ENCODE measurements at places on chromosomes 7 and 10. TPM values are rescaled to one million over a fixed set of nuclear protein-coding genes. Genes with fewer than 3 reads are reported as not detected.
A peak's percentile ranks its signal among the peaks of the same experiment; 100 is the strongest.

Gene CASTOR2
- 3.4 TPM for total RNA-seq

GRCh38 chr7:91168871-91169829 is 95.1 kb upstream of the FZD1 start:
- H3K4me3 ChIP-seq: no peak overlapping the region
- DNase-seq: no peak
- no peaks in the 10 kb centered on the region for H3K27me3 ChIP-seq
- no peak overlapping the region for H3K27ac ChIP-seq

- H3K36me3 ChIP-seq: peaks cover 59% of the 10 kb centered on the region
- no peak overlapping the region for H3K4me3 ChIP-seq
- H3K27ac ChIP-seq: no peak overlapping the region
- H3K4me1 ChIP-seq: peaks cover 10% of the 10 kb centered on the region
- no peaks in the 10 kb centered on the region for H3K27me3 ChIP-seq
Measured at GRCh38 chr7:133344275-133344674, 91.4 kb downstream of the EXOC4 start.

Gene CFAP43
- not detected for total RNA-seq

GRCh38 chr7:76424413-76425111 is at the start of gene ZP3:
TSS of gene ZP3 (plus strand) at chr7:76424950. CDS start at chr7:76424965, 15 bp downstream.
- peaks cover 2% of the 10 kb centered on the region for H3K4me1 ChIP-seq
- H3K4me3 ChIP-seq: no peak within 1 kb of the TSS
- no peak within 1 kb of the TSS for H3K27ac ChIP-seq
- H3K36me3 ChIP-seq: no peaks in the 10 kb centered on the region
- peaks cover 1% of the 10 kb centered on the region for H3K27me3 ChIP-seq

Gene GPR141
- total RNA-seq: not detected

Gene RAPGEF5
- total RNA-seq: 0.92 TPM

DNA sequence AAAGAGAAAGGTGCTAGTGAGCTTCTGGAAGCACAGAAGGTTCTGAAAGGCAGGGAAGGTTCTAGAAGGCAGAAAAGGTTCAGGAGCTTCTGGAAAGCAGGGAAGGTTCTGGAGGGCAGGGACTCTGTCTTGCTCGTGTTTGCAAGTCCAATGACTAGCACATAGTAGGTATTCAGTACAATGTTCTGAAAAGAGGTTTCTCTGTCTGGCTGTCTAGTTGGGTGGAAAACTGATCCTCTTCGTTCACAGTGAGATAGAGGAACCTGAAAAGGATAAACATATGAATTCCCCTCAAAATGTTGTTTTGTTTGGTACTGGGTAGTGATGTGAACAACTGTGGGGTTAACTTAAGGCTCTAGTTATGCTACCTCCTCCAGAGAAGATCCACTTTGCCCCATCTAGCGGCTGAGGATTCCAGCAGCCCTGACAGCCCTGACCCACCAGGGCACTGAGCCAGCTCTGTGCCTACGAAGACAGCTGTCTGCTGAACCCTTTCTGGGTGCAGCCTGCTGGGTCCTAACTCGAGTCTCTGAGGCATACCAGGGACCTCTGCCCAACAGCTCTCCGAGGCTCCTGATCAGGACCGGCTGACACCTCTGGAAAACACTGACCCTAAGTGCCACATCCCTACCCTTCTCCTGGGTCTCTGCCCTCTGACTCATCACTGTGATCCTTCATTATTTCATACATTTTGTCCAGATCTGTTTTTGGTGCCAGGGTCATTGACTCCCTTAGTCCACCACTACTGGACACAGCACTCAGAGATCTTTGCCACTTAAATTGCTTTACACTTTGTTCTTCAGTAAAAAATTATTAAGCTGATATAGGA is 15.4 kb downstream of the PTPRN2 start:
- H3K27me3 ChIP-seq: peaks cover 10% of the 10 kb centered on the region
- H3K4me3 ChIP-seq: no peak overlapping the region
- H3K4me1 ChIP-seq: no peaks in the 10 kb centered on the region
- no peaks in the 10 kb centered on the region for H3K36me3 ChIP-seq
- no peak overlapping the region for H3K27ac ChIP-seq

DNA sequence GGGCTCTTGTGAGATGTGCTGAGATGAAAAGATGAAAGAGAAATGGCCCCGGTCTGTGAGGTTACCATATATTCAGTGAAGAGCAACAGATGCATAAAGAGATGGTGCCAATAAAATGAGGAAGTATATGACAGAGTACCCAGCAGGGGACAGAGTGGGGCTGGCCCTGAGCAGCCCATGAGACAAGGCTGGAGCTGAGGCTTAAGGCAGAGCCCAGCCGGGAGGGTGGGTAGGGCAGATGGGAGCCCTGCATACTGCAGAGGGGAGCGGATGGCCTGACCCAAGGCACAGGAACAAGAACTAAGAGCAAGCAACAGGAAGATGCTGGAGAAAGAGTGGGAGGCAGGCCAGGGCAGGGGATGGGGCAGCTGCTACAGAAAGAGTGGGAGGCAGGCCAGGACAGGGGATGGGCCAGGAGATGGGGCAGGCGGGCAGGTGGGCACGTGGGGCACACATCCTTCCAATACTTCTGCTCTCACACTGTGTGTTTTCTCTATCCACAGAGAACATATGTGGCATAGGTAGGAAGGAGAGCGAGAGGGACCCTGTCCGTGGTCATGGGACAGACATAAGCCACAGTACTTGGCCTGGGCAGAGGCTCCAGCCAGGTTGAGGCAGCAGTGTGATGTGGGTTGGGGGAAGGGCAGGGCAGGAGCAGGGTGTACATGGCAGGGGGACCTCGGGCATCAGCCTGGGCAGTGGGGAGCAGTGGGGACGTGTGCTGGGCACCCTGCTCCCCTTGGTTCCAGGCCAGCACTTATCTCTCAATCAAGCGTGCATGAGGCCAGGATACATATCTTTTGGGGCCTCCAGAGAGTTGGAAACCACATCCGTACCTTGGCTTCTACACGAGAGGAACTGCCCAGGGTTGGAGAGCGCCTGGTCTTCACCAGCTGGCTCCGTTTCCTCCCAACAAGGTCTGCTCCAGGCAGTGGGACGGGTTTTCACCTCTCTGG is 91.6 kb upstream of the IKZF1 start:
- peak overlapping the region; percentile 63 for H3K27ac ChIP-seq
- peaks cover 87% of the 10 kb centered on the region for H3K4me1 ChIP-seq
- DNase-seq: peak; percentile 55
- H3K4me3 ChIP-seq: peak overlapping the region; percentile 0
- H3K36me3 ChIP-seq: peaks cover 1% of the 10 kb centered on the region

DNA sequence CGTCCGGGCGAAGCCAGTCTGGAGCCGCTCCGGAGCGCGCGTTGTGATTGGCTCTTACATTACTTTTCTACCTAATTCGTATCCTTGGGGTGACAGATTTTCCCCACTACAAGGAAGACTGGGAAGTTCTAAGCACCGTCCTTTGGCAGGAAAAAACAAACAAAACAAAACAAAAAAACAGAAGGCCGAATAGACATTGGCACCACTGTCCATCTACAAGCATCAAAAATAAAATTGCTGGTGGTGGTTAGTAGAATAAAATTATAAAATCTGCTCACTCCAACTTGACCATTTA is 651 bp upstream of the SKAP2 start:
- no peak for DNase-seq
- H3K27ac ChIP-seq: peak overlapping the region; percentile 83
- peaks cover 15% of the 10 kb centered on the region for H3K4me1 ChIP-seq

Data from activated CD8-positive, alpha-beta T cell treated with anti-CD3 and anti-CD28 coated beads for 36 hours (primary cell).